ENCODE measurements at places on chromosomes 11 and 22. TPM values are rescaled to one million over a fixed set of nuclear protein-coding genes. Genes with fewer than 3 reads are reported as not detected.

- DNase-seq = no peak
Observed at GRCh38 chr22:17890245-17890671, 116.0 kb upstream of the BID start.

DNA sequence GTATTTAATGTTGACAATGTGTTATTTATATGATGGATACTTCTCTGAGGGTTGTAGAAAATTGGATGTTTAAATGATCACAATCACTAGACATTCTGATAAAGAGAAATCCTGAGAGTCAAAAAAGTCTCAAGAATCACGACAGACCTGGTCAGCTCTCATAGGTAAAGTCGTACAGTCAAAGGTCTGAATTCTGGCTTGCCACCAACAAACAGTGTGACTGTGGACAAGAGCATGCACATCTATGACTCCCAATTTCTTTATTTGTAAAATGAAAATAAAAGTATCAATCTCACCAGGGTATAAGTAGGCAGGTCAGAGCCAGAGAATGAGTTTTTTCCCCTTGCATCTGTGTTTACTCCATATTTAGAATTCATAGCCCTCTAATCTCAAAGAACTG lies 556.7 kb downstream of the FAM181B start:
- no peak for DNase-seq

DNA sequence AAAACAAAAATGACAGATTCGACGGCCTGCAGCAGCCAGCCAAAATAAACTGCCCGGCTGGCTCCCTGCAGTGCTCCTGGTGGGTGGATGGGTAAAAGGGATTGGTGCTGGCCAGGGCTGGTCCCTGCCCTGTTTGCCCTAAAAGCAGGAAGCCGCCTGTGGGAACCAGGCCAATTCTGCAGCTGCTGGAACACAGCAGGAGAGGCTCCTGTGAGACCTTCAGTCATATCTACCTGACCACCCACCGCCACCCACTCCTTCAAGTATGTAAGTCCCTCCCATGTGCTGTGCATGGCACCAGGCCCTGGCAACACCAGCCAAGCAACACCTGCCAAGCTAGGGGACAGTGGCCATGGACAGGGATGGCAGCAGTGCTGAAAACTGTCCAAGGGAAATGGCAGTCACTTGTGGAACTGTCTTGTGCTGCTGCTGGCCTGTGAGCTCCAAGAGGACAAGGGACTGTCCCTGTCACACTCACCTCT lies 48.7 kb upstream of the ARFGAP3 start:
- DNase-seq = no peak

DNA sequence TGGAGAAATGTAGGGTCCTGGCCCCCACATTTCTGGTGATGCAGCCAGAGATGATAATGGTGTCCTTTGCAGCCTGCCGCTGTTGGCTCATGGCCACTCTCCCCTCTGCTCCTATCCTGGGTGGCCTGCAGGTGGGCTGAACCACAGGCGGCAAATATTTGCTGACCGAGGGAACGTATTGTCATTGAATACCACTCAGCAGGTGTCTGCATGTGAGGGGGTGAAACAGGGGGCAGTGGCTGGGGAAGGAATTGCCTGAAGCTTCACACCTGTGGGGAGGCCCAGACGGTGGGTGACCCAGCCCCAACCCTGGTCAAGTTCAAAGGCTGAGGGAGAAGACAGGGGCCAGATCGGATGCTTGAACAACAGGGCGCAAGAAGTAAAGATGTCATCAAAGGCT lies 73.3 kb upstream of the WNT11 start:
- no peak for DNase-seq

MISFA gene
- 3.0 TPM for total RNA-seq

GRCh38 chr11:2791521-2792380 lies 92.0 kb upstream of the KCNQ1OT1 start:
- DNase-seq = peak; percentile 83

C11orf86 gene
- total RNA-seq = not detected

- DNase-seq = no peak
Observed at GRCh38 chr11:66909181-66909580, 49.0 kb downstream of the PC start.

DNA sequence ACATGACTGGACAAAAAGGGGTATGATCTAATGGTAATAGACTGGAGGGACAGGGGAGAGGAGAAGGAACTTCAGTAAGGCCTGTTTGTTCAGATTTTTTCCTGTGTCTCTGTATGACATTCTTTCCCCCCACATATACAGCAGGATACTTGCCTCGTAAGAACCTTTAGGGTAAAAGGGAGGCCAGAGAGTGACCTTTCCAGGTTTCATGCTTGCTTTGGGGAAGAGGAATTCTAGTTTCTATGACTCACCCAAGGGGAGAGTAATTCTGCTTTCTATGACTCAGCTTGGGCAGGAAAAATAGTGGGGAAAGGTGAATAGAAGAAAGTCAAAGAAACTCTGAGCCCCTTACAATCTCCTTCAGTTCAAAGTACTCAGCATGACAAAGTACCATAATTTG lies 457.0 kb downstream of the DLG2 start:
- DNase-seq = no peak

- DNase-seq = no peak
Observed at GRCh38 chr11:80196932-80197554, 756.2 kb upstream of the TENM4 start.

OR4A16 gene
- total RNA-seq = not detected

LRRC32 gene
- total RNA-seq = 35.6 TPM

MMP27 gene
- total RNA-seq = not detected

DNA sequence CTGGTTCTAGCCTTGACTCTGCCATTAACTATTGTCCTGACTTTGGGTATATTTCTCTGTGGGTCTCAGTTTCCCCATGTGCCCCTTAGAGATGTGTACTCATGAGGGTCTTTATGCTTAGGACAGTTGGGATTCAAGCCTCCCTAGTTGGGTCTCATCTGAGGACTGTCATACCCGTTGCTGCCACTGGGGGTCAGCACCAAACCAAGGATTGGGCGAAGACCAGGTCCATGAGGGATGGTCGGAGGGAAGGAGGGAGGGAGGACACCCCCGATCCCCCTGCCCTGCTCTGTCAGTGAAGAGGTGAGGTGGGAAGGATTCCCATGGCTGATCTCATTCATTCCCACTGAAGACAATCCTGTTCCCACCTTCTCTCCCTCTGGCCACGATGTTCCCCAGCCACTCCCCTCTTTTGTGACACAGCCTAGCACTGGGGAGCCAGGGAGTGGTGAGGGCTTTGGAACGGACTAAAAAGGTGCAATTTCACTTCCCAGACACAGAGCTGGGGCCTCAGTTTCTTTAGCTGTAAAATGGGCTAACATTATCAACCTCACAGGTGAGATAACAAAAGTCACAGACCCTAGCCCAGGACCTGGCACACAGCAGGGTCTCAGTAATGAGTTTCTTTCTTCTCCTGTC lies 12.4 kb upstream of the KLHL35 start:
- DNase-seq = no peak

All from osteocyte (in vitro differentiated cells).